Left lung (tissue), 14 donors: ENCODE measurements at places on chromosomes 12 and 14. TPM values are rescaled to one million over a fixed set of nuclear protein-coding genes. Genes with fewer than 3 reads are reported as not detected.

- DNase-seq = peak; percentile 41
Measured at GRCh38 chr12:121443193-121443870, 43.4 kb downstream of the RNF34 start.

DNA sequence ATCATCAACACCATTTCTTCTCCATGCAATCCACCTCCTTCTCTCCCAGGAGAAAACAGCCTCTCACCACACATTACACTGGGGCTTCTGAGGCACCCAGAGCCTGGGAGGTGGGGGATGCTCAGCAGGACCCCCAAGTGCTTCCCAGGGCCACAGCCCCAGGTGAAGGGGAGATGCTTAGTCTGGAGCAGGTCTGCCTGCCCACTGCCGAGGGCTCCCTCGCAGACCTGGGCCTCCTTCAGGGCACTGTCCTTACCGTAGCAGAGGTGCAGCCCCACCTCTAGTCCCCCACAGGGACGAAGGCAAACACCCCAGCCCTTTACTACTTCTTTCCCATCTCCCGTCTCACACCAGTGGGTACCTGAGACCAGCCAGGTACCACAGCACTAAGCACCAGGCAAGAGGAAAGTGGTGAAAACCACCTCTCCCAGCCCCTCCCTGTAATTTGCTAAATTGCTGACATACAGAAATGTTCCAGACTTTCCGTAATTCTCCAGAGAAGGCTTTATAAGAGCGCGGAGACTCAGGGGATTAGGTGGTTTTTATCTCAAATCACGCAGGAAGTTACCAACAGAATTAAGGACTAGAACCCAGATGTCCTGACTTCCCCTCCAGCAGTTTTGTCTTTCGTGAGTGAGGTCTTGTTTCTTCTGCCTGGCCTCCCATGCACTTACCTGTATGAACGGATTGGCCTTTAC is 59.0 kb downstream of the PLEKHG3 start:
- DNase-seq = no peak

GRCh38 chr12:126856958-126857357 is 1410.0 kb upstream of the TMEM132C start:
- DNase-seq = no peak

GRCh38 chr12:94769047-94769420 is 118.7 kb upstream of the TMCC3 start:
- no peak for DNase-seq

GRCh38 chr12:100758083-100758482 is 36.5 kb upstream of the ANO4 start:
- no peak for DNase-seq

LRRC10 gene
- 0.14 TPM for polyA plus RNA-seq

- DNase-seq = peak; percentile 34
Measured at GRCh38 chr12:108630481-108631207, 3.0 kb downstream of the SELPLG start.

GRCh38 chr12:98752726-98753125 is 107.6 kb downstream of the APAF1 start:
- no peak for DNase-seq

- peak; percentile 58 for DNase-seq
Measured at GRCh38 chr14:59358102-59358501, 107.1 kb downstream of the GPR135 start.

DNA sequence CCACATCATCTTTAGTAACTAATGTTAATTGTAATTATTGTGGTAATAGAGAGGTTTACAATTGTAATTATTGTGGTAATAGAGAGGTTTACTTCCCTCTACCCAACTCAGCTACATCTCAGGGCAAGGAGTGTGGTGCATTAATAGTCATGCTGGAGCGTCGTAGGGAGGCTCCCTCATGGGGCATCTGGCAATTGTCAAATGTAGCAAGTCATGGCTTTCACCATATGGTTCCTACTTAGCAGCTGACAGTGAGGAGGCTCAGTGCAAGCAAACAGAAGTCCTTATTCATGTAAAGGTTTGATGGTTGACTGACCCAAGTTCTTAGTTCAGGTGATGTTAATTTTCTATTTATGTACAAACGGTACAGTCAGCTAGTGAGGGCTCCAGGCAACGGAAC is 1012.0 kb downstream of the FLRT2 start:
- DNase-seq = no peak

GNG2 gene
- polyA plus RNA-seq = 87.3 TPM

DNA sequence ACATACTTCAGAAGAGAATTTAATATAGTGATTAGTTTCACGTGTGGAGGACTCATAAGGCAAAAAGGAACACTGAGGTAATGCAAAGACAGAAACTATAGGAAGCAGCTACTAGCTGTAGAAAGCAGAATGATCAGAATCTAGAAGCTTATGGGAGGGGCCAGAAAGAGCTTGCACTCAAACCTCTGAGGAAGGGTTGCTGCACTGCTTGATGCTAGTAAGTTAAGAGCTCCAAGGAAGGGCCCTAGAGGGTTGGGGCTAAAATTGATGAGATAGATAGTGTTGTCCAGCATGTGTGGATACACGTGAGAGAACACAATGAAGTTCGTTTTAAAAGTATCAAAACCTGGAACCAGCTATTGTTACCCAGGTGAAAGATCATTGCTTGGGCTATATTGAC is 311.1 kb downstream of the SLC6A15 start:
- no peak for DNase-seq

DNA sequence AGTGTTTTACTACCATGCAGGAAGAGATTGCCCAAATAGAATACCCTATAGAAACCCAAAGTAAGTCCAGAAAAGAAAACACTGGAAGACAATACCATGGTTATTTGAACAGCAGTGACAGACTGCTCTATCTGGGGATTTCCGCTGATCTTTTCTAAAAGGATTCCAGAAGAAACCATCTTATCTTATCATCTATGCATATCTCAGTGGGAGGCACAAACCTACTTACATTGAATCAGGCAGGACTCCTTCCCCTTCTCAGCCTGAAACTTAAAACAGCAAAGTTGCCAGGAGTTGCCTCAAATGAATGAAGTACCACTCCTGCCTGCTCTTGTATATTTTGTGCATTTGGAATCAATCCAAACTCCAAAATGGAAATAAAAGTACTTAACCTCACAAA is 56.7 kb upstream of the NR2C1 start:
- no peak for DNase-seq

TEP1 gene
- polyA plus RNA-seq = 19.0 TPM

ITGA7 gene
- 31.5 TPM for polyA plus RNA-seq

SLC6A15 gene
- polyA plus RNA-seq = 0.44 TPM

DNA sequence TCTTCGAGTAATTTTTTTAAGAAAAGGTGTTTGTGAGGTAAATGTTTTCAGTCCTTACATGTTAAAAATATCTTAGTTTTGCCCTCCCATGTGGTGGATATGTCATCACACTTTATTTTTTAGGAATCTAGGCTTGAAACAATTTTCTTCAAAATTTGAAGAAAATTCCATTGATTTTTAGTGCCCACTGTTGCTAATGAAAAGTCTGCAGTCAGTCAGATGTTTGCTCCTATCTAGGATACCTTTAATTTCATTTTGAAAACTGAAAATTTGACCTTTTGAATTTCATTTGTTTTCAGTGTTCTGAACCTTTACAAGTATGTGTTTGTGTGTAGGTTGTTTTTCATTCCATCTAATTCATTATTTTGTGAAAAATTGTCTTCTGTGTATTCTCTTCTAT is 105.4 kb downstream of the LRRK2 start:
- DNase-seq = no peak

- peak; percentile 37 for DNase-seq
Measured at GRCh38 chr14:106308839-106309389, 782.5 kb downstream of the TMEM121 start.

MAP3K9 gene
- 7.1 TPM for polyA plus RNA-seq

DNA sequence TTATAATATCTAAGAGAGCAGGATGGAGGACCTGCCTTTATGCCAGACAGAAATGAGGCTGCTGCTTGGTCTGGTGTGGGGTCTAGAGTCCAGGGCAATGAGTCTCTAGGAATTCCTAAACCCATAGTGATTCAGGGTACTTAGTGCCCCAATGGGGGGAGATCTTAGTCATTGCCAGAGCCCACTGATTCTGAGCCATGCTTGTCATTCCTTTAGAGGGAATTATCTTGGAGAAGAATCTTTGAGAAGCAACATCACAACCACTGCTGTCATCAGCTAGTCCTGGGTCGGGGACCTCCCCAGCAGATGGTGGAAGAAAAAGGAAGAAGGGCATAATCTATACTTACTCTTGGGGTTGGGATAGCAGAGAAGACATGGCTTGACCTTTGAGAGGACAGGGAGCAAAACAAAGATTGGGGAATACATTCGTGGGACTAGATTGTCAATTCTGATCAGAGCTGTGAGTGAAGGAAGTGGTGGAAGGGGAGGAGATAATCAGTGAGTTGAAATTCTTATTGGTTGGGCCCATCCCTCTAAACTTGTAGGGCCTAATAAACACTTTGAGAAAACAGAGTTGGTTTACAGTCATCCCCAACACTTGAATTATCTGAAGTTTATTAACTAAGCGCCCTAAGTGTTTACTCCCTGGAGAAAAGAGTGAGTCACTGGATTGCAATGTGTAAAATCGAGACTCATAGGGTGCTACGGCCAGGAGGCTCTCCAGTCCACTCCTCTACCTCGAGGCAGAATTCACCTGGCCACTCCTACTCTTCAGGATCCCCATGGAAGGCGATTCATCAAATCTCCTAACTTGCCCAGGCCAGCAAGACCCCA is 3.0 kb upstream of the KRT3 start:
- DNase-seq = no peak

DNA sequence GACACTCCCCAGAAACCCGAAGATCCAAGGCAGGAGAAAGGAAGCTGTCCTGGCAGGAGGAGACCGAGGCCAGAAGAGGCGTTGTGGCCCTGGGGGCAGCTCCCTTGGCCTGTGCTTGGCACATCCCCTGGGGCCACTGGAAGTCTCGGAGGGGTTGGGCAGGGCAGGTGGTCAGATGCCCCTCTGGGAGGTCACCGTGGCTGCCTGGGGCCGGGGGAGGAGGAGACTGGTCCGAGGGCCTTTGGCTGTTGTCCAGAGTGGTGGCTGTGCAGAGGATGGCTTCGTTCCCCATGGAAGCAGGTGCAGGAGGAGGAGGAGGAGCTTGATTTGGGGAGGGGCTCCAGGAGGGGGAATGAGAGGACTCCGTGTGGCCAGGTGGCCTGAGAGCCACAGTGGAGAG is 3.3 kb upstream of the NUDT14 start:
- no peak for DNase-seq

- no peak for DNase-seq
Measured at GRCh38 chr12:105861227-105861626, 277.5 kb downstream of the NUAK1 start.

DNA sequence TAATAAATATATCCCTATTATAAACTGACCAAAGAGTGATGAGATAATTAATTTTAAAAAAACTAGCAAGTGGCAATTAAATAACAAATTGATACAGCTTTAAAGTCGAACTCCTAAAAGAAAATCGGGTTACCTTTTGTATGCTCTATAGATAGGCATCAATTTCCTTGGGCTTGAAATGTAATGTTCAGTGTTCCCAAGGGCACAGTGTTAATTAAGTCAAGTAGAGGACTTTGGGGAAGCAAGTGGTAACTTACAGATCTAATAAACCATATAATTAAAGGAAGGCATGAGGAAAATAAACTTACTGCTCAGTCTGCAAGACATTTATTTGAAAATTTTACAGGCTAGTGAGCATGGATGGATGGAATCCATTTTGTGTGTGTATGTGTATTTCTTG is 220.9 kb downstream of the FSCB start:
- no peak for DNase-seq
